ENCODE measurements at places on chromosomes 2 and 18.

GRCh38 chr18:8681196-8681595, 24.2 kb upstream of the MTCL1 start:
- DNase-seq: no peak

- no peak for DNase-seq
Observed at GRCh38 chr18:47716632-47717185, 213.8 kb downstream of the SMAD2 start.

DNA sequence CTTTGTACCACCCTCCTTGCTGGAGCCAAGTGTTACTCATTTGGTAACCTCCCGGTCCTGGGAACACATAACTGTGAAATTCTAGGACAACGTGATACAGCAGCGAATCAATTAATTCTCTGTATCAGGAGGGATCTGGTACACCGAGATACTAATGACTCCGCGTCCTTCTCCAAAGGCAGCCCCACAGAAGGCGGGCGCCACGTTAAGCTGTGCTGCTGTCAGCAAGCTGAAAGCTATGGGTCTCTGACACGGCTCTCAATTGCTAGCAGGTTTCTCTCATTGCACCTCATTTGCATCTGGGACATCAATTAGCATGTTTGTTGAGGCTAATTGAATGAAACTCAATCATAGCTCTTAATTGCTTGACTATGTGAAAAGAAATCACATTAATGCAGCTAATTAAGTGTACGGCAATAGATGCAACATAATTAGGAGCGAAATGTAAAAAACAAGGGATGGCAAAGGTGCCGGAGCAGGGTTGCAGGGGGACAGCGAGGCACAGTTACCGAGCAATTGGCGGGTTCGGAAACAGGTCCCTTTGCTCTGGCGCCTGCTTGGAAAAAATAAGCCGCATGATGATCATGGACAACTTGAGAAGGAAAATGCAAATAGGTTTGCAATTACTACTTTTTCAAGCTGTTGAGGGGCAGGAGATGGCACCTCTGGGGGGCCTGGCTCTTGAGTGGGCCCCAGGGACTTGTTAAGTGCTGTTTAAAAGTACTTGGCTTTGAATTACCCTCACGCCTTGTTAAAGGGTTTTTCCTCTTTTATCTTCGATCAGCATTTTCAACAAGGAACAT, 264.2 kb downstream of the GBX2 start:
- no peak for DNase-seq

GRCh38 chr2:222669353-222669752, 2.1 kb upstream of the MOGAT1 start:
- DNase-seq: no peak

DNA sequence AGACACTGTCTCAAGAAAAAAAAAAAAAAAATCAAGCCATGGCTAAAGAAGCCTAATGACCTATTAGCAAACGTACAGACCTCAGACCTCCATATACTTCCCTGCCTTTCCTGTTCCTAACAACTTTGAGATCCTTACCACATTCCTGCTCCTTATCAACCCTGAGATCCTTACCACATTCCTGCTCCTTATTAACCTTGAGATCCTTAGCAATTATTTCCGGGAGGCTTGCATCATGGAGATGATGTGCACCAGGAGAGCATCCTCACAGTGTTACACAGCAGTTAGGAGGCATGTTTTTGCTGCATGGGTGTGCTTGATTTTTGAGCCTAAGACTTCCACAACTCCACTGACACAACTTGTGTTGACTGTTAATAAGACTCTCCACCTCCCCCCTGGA, 54.6 kb upstream of the RASGRP3 start:
- DNase-seq: peak; percentile 40

DNA sequence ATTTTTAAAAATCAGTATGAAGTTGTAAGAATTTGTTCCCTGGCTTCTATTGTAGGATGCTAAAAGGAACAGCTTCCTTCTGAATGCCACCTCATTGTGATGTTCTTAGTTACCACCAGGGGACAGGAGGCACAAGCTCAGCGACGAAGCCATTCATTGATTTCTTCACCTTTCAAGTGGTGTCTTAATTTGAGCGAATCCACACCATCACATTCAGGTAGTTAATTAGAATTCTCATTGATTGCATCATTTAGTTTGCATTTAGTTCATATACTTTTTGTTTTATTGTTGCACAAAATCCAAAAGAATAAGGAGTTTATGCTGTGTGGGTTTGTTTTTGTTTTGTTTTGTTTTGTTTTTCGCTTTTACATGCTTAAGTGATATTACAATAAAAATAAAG, 23.1 kb downstream of the CYP27C1 start:
- peak; percentile 27 for DNase-seq

DNA sequence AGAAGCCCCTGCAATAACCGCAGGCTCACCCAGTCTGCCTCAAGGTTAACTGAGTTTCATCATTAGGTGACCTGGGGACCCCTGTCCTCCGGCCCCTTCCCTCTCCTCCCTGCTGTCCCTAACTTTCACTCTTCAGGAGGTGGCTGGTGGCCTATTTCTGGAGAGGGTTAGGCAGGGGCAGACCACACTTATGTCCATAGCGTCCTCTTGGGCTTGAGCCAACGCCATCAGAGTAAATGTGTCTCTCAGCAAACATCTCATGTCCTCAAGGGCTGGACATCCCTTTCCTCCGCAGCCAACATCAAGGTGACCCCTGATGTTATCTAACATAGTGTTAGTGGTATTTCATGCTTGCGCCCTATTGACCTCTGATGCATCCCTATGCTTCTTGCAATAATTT, 114.8 kb downstream of the BCL11A start:
- no peak for DNase-seq

DNA sequence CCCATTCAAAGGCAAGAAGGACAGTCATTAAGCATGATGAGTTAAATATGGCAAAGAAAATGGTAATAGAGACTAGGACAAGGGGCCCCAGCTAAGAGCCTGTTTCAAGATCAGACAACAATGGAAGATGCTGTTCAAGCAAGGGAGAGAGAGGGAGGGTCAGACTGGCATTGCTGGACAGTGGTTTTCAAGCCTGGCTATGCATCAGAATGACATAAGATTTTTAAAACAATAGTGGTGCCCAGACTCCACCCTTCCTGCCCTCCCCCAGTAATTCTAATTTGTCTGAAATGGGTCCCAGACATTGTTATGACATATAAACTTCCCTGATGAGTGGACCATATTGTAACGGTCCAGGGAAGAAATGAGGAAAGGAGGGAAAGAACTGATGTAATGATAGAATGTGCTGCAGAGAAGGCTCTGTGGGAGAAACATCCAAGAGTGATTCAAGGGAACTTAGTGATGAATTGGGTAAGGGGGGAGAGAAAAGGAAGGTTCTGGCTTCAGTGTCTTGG, 112.9 kb upstream of the TRIB2 start:
- DNase-seq: no peak

GRCh38 chr2:240448387-240449274, 13.2 kb downstream of the GPC1 start:
- no peak for DNase-seq

- DNase-seq: no peak
Observed at GRCh38 chr2:237429753-237430152, 15.8 kb upstream of the COL6A3 start.

DNA sequence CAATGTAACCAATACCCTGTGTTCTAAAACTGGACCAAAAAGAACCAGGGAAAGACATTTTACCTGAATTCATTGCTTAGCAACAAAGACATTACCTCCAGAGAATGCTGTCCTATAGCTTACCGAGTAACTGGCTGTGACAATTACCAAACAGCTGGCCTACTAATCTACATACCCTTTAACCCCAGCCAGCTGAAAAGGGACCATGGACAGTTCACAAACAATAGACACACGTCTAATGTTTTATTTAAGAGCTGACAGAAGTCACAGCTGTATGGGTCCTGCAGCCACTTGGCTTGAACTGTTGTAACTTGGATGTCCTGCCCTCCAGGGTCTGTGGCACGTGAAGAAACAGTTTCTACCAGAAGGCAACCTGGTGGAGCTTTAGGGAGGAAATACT, 130.1 kb upstream of the EFEMP1 start:
- no peak for DNase-seq

DNA sequence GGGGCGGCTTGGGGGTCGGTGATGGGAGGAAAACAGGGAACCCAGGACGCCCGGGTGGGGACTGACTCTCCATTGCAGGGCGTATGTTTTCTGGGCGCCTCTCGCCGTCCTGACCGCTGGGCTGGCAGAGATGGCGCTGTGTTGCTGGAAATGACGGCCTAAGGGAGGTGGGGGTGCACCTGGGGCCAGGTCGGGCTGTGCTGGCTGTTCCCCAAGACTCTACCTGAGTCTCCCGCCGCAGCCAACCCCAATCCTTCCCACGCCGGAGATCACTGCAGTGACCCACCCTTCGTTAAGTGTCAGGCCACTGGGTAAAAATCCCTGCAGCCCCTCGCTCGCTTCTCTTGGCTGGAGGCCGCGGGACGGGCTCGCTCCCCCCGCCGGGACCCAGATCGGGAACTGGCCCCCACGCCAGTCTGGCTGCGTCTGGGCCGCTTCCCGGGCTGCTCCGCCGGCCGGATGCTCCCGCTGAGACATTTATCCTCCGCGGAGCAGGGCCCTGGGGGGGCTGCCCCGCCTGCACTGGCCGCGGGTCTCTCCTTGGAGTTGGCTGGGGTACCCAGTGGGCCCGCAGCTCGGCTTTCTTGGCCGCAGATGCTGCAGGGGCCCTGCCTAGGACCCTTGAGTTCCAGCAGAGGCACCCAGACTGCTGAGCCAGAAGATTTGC, 7.8 kb upstream of the ARMC9 start:
- peak; percentile 75 for DNase-seq

DNA sequence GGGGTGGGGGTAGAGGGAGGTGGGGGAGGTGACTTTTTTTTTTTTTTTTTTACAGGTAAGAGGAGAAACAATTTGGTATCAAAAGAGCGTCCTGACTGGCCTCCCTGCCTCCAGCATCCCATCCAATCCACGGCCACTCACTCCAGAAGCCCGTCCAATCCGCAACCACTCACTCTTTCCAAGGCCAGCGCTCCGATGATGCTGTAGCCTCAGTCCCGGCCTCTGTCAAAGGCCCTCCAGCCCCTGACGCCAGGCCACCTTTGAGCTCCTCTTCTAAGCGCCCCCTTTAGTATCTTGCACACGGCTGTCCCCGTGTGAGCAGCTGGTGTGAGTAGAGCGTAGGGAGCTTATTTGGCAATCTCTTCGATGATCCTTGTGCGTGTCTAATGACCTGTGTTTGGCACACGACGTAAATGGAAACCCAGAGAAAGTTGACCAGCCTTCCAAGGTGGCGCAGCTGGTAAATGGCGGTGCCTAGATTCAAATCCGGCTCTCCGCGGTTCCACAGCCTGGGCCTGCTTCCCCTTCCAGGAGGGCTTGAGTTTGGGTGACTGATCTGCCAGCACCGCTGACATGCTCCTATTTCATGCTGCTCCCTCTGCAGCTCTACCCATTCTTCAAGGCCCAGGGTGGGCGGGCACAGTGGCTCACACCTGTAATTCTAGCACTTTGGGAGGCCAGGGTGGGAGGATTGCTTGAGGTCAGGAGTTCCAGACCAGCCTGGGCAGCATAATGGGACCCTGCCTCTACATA, 23.8 kb upstream of the PXDN start:
- no peak for DNase-seq

- DNase-seq: no peak
Observed at GRCh38 chr2:236505648-236506047, 64.0 kb upstream of the ACKR3 start.

- no peak for DNase-seq
Observed at GRCh38 chr2:183709829-183710228, 585.6 kb downstream of the NUP35 start.

GRCh38 chr2:25570161-25570845, 103.1 kb downstream of the DTNB start:
- no peak for DNase-seq

DNA sequence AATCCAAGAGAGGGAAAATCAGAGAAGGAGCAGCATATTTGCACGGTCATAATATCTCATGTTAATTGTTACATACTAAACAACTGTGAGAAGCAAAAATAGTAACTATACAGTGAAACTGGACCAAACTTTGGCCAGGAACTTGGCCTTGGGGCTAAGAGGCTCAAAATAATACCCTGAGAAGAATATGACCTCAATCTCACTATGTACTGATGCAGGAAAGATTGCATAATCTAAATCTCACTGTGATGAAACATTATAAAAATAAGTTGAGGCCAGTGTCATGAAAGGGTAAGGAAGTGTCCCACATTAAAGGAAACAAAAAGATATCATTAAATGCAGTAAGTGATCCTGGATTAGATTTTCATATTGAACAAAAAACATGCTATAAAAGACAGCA, 36.5 kb downstream of the ZRANB3 start:
- DNase-seq: peak; percentile 1

DNA sequence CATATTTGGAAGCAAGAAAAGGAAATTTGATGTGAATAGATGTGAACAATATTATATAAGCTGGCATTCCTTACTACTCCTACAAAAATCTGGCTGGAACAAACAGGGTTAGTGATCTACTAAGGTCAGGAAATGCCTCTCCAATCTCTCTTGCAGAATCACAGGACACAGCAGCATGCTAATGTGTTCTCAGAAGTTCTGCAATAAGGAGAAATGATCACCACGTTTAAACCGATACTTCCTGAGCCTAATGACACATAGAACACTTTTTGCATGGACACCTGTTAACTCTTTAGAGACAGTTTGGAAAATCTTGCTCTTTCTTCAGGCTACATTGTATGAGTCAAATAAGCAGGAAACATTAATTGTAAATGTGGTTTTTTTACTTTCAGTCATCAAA, 89.6 kb upstream of the MAP3K20 start:
- no peak for DNase-seq

DNA sequence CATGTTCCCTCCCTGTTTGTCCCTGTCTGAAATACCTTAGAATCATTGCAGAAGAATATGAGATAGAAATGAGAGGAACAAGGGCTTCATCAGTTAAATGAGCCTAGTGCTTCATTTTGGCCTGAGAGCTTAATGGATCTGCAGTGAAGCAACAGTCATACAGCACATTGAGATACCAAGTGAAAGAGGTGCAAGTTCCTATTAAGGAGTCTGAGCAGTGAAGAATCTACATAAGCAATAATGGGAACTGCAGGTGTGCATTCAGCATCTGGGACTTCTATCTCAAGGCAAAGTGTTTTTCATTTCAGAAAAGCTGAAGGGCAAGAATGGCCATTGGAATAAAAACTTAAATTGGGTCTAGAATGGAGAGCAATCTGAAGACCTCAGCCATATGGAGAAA, 323.2 kb upstream of the SLC39A10 start:
- DNase-seq: no peak

DNA sequence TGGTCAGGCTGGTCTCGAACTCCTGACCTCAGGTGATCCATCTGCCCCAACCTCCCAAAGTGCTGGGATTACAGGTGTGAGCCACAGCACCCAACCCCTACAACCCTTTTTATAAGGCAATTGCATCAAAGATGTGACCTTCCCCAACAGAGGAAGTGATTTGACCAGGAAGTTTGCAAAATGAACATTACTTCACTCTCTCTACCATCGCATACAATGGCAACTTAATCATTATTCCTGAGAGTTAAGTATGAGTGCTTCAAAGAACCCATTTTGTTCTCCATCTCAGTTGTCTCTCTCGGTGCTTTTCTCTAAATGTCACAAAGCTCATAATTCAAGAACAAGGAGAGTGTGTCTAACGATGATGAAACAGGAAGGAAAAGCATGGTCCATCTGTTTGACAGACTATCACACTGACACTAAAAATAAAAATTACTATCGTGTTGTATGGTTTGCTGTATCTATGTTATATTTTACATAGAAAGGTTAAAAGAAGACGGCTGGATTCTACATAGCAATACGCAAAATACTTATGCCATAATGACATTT, 18.1 kb upstream of the CREG2 start:
- DNase-seq: no peak

- no peak for DNase-seq
Observed at GRCh38 chr2:217887841-217888701, 114.7 kb downstream of the TNS1 start.

Data from mesenchymal stem cell (in vitro differentiated cells and primary cell).